ENCODE measurements at places on chromosomes 2 and 18.
A peak's percentile ranks its signal among the peaks of the same experiment; 100 is the strongest.

DNA sequence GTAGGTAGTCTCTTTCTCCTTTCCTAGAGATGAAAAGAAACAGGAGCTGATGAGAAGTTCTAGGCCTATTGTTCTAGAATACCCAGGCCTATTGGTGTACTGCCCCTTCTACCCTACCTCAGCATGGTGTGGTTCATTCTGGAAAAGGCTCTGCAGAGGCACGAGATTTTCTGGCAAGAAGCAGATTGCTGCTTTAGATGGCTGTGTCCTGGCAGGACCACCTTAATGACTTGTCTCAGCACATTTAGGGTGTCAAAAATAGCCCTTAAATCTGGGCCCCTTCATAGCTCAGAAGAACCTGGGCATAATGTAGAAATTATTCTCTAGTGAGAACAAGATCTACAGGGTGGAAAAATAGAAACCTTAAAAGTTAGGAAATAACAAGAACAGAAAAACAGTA is 87.9 kb downstream of the BCL2L11 start:
- no peak for DNase-seq

GRCh38 chr2:151919786-151920185 is 91.6 kb upstream of the ARL5A start:
- DNase-seq = no peak

DNA sequence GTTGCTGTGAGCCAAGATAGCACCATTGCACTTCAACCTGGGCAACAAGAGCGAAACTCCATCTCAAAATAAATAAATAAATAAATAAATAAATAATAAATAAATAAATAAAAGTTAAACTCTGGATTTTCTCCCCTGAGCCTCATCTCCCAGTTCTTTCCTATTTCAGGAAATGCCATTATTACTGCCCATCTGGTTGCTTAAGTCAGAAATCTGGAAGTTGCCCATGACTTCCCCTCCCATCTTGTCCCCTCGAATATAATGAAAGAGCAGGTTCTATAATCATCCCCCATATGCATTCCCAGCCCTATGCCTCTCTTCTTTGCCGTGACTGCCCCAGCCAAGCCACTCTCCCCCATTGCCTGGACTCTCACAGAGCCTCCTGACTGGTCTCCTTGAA is 4.2 kb upstream of the PSD4 start:
- no peak for DNase-seq

DNA sequence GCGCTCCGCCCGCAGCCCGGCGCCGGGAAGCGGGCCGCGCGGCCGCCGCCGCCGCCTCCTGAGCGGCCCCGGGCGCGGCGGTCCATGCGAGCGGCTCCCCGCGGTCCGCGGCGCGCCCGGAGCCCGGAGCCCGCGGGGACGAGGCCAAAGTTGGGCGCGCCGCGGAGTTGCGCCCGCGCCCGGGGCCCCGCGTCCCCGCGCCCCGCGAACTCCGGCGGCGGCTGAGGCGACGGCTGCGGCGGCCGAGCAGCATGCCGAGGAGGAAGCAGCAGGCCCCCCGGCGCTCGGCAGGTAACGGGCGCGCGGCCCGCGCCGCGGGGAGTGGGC is 992 bp downstream of the TSHZ1 start:
- DNase-seq = no peak

GRCh38 chr2:215624423-215624829 is 188.6 kb upstream of the FN1 start:
- no peak for DNase-seq

DNA sequence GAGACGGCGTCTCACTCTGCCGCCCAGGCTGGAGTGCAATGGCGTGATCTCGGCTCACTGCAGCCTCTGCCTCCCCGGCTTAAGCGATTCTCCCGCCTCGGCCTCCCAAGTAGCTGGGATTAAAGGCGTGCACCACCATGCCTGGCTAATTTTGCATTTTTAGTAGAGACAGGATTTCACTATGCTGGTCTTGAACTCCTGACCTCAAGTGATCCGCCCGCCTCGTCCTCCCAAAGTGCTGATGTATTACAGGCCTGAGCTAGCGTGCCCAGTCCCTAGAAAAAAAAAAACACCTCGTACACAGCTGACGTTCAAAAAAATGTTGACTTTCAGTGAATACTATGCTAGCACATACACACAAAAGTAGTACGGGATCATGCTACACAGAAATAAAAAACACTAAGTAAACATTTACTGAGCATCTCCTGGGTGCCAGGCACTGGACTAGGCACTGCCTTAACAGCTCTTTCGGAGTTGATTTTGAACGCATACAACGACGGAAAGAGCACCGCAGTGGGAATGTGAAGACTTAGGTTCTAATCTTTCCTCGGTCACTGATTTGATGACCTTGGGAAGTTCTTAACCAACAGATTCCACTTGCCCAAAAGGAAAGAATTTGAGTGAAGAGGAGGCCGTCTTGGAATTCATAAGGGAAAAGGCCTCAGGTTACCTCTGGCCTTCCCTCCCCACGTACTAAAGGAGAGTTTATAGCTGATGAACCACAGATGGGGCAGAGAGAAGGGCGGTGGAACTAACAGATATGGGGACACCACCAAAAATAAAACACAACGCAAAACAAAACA is 1.1 kb downstream of the DNAJC27 start:
- no peak for DNase-seq

GRCh38 chr2:141554810-141555209 is 576.0 kb downstream of the LRP1B start:
- no peak for DNase-seq

- peak; percentile 22 for DNase-seq
Measured at GRCh38 chr18:48540251-48541025, 1.6 kb downstream of the CTIF start.

All from activated gamma-delta T cell treated with anti-CD3 and anti-CD28 coated beads, Interleukin-2, amount 50 U/mL, for 16 hours (primary cell).